Neuronal stem cell (in vitro differentiated cells): ENCODE measurements at places on chromosomes 7 and 10.
A peak's percentile ranks its signal among the peaks of the same experiment; 100 is the strongest.

DNA sequence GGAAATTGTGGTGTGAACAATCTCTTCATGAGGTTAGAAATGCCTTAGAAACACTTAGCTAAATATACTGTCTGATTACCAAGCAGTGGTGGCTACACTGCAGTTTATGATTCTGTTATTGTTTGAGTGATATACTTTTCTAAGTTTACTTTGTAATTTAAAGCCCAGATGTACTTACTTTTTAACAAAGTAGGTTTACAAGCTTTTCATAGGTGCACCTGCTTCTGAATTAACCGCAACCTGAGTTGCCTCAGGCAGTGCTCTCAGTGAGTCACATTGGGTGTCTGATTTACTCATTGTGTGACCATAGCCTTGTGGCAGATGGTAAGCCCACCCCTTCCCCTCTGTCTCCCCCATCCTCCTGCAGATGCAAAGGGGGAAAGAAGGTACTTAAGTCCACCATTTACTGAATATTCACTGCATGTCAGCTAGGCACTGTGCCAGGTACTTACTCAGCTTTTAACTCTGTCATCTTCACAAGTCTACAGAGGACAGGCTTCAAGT, 9.0 kb downstream of the MTURN start:
- no peak for DNase-seq

DNA sequence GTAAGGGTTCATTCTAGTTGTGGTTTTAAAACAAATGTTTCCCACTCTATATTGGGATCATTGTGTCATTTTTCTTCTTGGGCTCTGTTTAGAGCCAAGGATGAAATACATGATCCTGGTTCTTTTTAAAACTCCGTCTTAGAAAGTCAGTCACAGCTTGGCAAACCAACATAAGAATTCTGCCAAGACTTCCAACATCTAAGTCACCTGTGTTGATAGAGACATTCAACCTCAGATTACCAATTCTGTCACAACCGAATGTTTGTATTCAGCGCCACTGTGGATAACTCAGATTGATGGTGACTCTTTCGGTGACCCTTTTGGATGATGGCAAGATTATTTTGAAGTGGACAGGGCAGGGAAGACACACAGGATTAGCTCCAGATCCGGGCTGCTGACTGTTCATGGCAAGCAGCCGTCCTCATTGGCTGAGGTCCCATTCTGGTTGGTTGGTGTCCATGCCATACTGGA, 255.4 kb downstream of the ARHGAP21 start:
- no peak for DNase-seq

DNA sequence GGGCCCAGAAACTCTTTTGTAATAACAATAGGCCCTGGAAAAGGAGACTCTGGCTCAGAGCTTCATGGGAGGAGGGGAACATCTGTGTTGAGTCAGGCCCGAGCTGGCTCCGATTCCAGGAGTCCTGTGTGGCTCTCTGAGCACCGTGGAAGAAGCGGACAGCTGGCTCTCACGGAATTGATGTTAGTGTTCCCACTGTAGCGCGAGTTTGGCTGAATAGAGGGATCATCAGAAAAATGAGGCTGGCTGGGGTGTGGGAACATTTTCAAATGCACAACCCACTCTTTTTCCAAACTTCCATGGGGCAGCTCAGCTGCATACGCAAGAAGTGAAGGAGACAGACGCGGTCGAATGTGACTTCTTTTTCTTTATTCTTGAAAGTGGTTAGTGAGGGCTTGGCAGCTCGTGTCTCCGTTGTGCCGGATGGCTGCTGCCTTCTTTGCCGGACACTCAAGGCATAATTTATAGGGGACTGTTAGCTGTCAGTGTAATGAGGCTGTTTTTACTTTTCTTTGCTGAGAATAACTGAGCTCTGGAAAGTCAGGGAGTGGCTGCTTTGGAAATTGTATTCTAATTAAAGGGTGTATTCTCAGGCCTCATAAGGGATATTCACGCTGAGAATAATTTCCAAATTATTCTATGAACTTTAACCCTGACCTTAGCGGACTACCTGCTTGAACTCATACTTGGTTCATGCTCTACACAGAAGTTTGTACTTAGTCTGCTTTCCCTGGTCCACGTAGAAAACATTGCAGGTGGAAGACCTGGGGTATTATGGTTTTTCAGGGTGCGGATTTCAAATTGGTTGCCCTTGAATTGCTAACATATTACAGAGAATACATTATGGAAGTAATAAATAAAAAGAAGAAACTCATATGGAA, 23.1 kb downstream of the MDFIC start:
- peak; percentile 3 for DNase-seq

- no peak for DNase-seq
Measured at GRCh38 chr10:31064348-31064747, 32.7 kb upstream of the ZNF438 start.

- no peak for DNase-seq
Measured at GRCh38 chr7:154886591-154886990, 116.3 kb downstream of the PAXIP1 start.

- no peak for DNase-seq
Measured at GRCh38 chr7:111528331-111528730, 34.0 kb downstream of the IMMP2L start.

GRCh38 chr7:50954716-50955115, 172.0 kb upstream of the GRB10 start:
- no peak for DNase-seq

DNA sequence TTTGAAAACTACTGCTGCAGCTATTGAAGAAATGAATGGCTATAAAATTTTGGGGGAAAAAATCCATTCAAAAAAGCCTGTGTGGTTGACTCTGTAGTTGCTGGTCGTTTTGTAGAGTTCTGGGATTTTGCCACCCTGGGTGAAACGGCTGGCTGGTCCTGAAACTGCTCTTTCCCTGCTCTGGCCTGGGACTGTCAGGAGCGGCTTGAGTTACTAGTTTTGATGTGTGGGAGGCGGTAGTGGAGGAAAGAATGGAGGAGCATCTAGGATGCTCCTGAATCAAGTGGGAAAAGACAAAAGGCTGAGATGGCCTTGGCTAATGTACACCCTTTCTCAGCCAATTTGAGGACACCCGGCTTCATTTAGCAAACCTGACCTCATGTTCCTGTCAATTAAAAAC, 72.5 kb downstream of the ZNF365 start:
- no peak for DNase-seq

- no peak for DNase-seq
Measured at GRCh38 chr7:105985229-105985628, 22.2 kb downstream of the CDHR3 start.

GRCh38 chr10:117804470-117805011, 242.2 kb downstream of the RAB11FIP2 start:
- DNase-seq = peak; percentile 48

- no peak for DNase-seq
Measured at GRCh38 chr7:70775570-70776156, 356.3 kb upstream of the GALNT17 start.

DNA sequence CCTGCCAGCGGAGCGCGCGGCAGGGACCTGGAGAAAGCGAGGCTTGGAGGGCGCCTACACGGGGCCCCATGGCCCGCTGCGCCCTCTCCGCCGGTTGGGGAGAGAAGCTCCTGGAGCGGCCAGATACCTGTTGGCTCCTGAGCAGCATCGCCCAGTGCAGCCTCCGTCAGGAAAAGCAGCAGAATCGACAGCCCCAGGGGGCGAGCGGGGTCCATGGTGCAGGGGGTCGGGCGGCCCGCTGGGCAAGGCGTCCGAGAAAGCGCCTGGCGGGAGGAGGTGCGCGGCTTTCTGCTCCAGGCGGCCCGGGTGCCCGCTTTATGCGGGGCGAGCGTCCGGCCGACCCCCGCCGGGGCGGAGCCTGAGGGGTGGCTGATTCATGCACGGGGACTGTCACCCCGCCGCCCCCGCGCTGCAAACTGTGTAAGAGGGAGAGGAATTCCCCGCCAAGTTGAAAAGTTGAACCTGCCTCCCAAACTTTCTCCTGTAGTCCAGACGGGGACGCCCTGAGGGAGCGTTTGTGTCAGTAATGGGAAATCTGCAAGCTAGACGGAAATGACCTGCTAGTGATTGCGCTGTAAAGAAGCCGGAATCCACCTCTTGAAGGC, at the start of gene TFPI2:
TSS of gene TFPI2 (minus strand) at position 290 of the 605 bp plus-strand sequence. CDS start at position 215, 75 bp downstream.
- DNase-seq = peak; percentile 49

- no peak for DNase-seq
Measured at GRCh38 chr7:123398921-123399320, 135.5 kb downstream of the IQUB start.

DNA sequence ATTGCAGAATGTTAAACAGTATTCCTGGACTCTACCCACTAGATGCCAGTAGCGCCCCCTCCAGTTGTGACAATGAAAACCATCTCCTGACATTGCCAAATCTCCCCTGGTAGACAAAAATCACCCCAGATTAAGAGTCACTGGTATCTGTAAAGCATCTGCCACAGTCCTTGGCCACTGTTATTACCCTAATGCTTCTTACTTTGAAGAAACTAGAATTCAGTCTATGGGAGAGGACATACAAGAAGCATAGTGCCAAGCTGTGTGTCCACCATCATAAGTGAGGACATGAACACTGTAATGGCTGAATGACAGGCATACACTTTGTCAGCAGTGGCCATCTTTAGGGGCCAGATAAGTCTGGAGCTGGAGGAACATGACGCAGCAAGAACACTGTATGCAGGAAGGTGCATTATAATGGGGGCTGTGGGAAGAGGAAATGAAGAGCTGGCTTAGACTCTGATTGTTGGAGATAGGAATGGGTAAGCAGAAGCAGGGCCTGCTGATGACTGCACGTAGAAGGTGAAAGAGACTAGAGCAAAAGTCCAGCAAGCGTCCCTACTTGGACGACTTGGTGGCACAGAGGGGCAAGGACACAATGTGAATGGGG, 32.5 kb downstream of the CBX3 start:
- DNase-seq = no peak

DNA sequence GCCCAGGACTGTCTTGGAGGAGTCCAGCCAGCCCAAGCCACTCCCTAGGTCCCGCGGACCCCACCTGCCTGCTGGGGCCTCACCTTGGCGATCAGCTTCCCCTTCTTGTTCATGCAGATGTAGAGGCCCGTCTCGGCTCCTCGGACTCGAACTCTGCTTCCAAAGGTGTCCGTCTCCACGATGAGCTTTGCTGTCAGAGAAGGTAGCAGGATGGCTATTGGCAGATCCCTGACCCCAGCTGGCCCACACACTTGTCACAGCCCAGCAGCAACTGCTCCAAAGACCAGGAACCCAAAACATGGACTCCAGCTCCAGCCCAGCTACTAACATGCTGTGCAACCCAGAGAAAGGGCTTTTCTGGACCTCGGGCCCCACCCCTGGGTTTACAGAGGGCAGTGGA, 4.5 kb downstream of the FGF8 start:
- DNase-seq = no peak

GRCh38 chr10:3635211-3635671, 149.8 kb downstream of the KLF6 start:
- DNase-seq = no peak

GRCh38 chr7:50564640-50565558, at the start of gene DDC:
TSS of gene DDC (minus strand) at chr7:50565405. CDS start at chr7:50544085, 21,320 bp downstream.
- no peak for DNase-seq
